ENCODE measurements at places on chromosomes 12 and 14.

GRCh38 chr12:31298515-31298910 is 27.4 kb downstream of the SINHCAF start:
- DNase-seq, result no peak

DNA sequence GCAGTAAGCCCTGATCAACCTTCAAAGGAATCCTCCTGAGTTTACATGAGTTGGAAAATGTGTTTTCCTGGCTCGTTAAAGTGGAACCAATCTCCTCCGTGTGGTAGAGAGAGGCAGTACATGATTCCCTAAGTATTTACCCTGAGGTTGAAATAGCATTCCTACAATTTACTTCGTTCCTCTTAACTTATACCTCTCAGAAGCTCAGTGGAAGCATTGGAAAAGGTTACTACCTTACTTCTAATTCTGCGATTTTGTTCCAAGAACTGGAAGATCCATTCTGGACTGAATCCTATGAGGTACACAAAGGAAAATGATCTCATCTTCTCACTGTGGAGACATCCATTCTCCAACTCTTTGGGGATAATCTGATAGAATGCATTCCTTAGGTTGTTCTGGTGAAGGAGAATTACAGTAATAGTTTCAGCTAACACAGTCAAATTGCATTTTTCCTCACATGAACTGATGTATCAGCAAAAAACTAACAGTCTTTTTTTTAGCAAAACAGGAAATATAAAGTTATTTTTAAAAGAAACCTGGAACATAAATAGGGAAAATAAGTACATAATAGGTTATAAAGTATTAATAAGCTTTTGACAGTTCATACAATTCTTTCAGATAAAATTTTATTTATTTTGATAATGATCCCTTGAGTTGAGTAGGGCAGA is 475.6 kb downstream of the PDZRN4 start:
- no peak for DNase-seq

DNA sequence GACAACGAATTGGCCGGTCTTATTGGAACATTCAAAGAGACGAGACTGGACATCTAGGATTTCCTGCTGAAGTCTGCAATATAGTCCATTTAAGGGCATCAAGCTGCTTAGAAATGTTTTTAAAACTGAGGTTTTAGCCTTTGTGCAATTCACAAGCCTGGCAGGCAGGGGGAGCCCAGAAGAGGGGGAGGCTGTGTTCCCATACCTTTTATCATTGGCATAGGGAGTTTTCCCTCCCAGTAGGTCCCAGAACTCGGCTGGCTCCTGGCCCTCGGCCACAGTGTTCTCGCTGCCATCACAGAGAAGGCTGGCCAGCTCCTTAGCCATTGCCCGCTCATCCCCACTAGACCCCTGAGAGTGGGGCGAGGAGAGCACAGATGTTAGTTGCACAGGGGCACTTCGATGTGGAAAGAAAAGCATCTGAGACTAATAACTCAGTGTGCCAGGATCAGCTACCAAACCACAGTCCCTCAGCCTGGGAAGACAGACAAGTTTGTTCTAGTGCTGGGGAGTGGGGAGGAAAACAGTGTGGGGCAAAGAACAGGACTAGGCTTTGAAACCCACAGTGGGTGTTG is 15.1 kb downstream of the AVIL start:
- no peak for DNase-seq

DNA sequence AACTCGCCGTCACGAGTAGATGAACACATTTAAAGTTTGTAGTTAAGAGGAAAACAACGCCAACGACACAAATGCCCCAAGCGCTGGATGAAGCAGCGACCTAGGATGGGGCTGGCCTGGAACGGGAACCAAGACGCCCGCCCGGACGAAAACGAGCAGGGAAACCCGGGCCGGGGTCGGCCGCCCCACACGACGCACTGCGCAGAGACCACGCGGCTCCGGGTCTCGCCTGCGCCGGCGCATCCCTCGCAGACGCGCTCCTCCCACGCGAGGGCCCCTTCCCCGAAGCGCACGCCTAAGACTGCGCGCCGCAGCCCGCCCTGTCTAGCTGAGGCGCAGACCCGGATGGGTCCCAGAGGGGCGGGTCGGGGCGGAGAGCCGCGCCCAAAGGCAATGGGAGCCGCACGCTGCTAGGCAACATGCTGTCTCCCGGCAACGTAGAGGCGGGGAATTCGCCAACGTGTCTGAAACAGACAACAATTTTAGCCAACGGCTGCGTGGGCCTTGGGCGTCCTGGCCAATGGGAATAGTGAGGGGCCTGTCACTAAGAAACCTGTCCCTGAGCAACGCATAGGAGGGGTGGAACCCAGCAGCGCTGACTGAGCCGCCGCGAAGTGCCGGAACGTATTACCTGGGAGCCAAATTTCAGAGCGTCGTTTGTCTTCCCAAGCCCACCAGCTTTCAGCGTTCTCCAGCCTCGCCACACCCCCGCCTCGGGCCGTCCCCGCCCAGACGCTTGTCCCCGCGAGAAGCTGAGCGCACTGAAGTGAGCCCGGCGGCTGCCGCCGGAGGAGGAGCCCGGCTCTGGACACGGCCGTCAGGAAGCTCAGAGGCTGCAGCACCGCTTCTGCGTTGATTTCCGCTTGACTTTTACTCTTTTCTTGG is 21.0 kb upstream of the CHFR start:
- DNase-seq, result peak; percentile 48

DNA sequence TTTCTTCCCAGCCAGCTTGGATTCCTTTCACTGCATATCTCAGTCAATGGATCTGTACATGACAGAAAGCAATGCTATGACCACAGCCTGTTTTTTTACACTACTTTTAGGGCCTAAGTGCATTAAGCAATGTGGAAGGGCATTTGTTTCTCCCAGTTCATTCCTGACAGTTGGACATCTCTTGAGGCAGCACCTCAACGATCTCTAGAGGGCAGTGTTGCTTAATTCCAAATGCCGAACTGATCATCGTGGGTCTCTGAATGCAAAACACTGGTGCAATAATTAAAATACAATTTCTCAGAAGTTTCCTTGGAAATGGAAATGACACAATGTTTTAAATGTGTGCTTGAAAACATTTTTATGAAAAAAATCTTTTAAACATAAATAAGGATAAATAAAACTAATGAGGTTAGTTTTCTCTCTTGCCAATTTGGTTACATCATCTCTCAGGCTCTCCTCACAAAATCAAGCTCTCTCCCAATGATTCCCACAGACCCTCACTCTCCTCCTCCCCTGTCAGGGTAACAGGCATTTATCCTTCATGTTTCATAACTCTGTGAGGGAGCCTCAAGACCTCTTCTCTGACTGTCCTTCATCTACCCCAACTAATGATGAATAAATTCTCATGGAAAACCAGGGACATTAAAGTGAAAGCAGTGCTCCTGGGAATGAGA is 192.4 kb upstream of the SLC16A7 start:
- peak; percentile 1 for DNase-seq

DNA sequence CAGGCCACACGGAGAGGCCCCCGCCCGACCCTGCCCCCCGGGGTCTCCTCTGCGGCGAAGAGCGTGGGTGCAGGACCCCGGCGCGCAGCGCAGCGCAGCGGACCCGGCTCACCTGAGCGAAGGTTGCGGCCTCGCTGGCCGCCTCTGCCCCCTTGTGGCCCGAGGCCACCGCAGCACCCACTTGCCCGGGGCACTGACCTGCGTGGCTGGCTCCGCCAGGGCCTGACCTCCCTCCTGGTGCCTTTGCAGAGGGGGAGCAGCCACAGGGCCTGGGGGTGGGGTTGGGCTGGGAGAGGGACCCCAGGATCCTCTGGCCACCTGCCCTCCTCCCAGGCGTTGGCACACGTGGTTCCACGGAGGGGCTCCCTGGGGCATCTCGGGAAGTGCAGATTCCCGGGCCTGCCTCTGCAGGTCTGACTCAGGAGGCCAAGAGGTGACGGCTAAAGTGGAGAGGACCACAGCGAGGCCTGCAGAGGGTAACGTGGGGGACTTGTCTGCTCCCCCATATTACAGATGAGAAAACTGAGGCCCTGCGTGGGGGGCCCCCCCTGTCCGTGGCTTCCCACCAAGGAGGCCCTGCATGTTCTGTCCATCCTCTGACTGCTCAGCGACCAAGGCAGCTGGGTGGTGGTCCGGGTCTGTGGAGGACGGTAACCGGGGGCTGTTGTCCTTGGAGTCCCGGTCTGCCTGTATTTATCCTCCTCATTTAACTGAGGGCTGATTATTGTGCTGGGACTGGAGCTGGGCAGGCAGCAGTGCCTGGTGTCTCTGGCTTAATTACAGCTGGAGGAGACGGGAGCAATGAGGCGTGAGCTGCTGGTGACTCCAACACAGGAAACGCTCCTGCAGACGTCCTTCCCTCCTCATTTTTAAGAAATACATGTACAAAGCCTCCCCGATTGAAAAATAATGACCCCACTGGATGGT is 67.9 kb upstream of the BEGAIN start:
- DNase-seq, result no peak

DNA sequence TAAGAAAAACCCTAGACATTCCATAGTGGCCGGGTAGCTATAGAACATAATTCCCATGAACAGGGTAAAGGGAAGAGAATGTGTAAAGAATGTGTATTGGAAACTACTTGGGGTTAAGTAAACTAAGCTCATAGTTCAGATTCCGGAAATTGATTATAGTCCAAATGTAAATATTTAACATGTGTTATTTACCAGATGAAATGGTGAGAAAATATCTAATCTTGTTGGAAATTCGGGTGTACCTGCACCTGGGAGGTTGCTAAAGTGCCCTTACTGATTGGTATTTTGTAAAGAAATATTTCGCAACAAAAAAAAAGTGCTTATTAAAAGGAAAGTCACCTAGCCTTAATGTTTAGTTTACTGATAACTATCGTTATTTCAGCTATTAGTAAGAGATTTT is 14.4 kb downstream of the RASSF9 start:
- DNase-seq, result no peak

GRCh38 chr12:28570811-28571210 is 380.6 kb downstream of the CCDC91 start:
- DNase-seq, result no peak
